ENCODE measurements at places on chromosomes 7 and 10.
A peak's percentile ranks its signal among the peaks of the same experiment; 100 is the strongest.

DNA sequence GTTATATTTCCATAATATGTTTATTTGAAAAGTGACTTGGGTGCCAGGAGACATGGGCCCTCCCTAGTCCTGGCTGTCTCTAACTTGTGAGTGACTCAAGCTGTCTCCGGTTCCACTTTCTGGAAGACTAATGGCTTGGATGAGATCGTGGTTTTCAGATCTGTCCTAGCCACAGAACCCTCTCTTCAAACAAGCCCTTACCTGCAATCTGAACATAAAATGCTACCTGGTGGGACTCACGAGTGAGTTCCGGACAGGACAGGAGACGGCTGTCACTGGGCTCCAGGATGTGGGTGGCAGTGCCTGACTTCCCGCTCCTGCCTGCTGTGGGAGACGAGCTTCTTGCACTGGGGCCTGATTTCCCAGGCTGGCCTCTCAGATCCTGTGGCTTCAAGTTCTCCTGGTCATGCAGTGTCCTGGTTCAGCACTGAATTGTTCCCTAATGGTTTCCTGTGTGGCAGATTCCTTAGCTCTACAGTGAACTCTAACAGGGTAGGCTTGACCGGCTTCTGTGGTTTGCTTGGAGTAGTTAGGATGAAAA, 26.0 kb upstream of the PFKFB3 start:
- DNase-seq, result no peak

GRCh38 chr7:130995252-130996081, 261.5 kb upstream of the KLF14 start:
- no peak for DNase-seq

- DNase-seq, result no peak
These were observed 3.0 kb upstream of the WASL start for GRCh38 chr7:123751821-123752220.

DNA sequence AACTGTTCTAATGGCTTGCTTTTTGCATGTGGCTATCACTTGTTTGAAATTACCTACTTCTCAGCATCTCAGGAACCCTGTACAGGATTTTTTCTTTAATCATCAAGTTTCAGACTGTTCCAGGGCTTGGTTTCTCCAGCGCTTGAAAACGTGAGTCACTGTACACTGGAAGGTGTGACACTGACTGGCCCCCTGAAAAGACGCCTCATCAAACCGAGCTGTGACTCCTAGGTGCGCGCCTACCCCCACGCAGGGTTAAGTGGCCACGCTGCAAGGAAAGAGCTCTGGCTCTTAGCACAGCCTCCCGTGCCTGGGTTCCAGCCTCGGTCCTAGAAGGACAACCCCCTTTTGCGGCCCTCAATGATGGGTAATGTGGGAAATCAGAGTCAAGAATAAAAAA, 81.0 kb downstream of the EBF3 start:
- no peak for DNase-seq

- no peak for DNase-seq
These were observed 6.9 kb downstream of the TMEM60 start for GRCh38 chr7:77791336-77791735.

DNA sequence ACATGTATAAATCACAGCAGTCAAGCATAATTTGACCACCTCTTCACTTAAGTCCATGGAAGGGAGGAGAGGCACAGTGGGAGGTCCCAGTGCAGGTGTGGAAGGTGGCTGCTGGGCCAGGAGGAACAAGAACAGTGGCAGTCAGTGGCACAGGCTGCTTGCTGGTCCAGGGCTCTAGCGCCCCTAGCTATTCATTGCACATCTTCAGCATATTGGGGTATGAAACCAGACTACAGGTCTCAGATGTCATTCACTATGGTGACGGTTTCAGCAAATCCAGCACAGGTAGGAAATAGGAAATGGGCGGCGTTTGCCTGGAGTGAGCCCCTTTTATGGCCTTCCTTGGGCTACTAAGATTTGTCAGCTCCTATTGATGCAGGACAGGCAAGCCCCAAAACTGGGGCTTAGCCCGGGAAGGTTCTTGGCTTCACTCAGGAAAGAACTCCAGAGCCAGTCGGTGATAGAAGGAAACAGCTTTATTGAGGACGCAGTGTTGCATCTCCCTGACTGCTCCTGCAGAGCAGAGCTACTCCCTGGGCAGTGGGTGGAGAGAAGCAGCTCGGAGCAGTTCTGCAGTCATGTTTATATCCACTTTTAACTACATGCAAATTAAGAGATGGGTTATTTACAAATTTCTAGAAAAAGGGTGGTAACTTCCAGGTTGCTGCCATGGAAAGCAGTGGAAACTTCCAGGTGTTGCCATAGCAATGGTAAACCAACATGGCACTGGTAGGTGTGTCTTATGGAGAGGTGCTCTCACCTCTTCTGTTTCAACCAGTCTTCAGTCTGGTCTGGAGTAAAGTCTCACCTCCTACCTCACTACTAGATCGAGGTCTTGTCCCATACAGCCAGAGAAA, 608.8 kb downstream of the PARD3 start:
- no peak for DNase-seq

DNA sequence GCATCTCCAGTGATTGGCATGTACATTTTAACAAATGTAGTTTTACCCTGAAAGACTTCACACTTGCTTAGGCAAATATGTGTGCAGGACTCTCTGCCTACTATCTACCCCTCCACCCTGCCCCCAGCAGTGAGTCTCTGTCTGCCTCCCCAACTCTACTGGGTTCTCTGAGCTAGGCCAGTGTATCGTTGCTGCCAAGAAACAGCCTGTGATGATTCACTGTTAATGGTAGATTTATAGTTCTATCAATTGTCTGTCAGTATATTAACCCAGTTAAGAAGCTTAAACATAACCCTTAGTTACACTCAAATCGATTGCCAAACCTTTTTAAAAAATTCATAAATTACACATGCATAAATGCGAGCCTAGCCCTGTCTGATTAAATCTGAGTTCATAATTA, 137.0 kb downstream of the SND1 start:
- DNase-seq, result no peak

- peak; percentile 92 for DNase-seq
These were observed 2.8 kb downstream of the AGAP3 start for GRCh38 chr7:151088856-151089699.

GRCh38 chr7:142063551-142064442, 47.7 kb upstream of the MGAM2 start:
- DNase-seq, result no peak

- no peak for DNase-seq
These were observed 6.0 kb upstream of the ZDHHC4 start for GRCh38 chr7:6571160-6571779.

DNA sequence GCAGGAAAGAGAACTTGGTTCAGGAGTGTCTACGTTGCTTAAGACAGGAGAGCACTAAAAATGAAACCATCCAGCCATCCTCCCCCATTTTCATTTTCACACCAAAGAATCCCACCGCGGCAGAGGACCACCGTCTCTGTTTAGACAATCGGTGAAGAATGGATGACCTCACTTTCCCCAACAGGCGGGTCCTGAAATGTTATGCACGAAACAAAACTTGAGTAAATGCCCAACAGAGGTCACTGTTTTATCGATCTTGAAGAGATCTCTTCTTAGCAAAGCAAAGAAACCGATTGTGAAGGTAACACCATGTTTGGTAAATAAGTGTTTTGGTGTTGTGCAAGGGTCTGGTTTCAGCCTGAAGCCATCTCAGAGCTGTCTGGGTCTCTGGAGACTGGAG, 1.4 kb upstream of the IL6 start:
- no peak for DNase-seq

DNA sequence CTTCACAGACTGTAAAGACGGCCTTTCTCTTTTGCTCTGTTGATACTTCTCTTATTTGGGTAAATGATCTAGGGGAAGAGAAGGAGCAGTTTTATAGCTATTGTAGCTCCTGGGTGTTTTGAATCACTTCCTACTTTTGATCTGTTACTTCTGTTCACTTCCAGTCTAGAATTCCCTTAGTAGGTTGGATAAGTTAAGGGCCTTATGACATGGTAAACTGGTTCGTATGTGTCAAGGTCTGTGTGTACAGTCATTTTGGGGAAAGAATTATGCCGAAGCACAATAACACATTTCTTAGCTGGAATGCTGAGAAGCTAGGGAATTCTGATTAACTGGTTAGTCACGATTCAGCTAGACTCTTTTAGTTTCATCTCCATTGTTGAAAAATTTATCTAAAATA, 8.1 kb downstream of the DENND10 start:
- no peak for DNase-seq

GRCh38 chr7:128881458-128882125, 18.9 kb downstream of the ATP6V1F start:
- DNase-seq, result no peak

- DNase-seq, result no peak
These were observed 4.9 kb downstream of the ACADSB start for GRCh38 chr10:123013456-123014419.

GRCh38 chr10:92972066-92972870, 88.3 kb upstream of the CYP26C1 start:
- no peak for DNase-seq

GRCh38 chr10:2861632-2862210, 205.6 kb upstream of the PFKP start:
- no peak for DNase-seq
